NCI-H526 (cell line): ENCODE measurements at places on chromosomes 6 and 20.

- no peak for DNase-seq
Observed at GRCh38 chr20:48626226-48626937, 201.4 kb downstream of the PREX1 start.

DNA sequence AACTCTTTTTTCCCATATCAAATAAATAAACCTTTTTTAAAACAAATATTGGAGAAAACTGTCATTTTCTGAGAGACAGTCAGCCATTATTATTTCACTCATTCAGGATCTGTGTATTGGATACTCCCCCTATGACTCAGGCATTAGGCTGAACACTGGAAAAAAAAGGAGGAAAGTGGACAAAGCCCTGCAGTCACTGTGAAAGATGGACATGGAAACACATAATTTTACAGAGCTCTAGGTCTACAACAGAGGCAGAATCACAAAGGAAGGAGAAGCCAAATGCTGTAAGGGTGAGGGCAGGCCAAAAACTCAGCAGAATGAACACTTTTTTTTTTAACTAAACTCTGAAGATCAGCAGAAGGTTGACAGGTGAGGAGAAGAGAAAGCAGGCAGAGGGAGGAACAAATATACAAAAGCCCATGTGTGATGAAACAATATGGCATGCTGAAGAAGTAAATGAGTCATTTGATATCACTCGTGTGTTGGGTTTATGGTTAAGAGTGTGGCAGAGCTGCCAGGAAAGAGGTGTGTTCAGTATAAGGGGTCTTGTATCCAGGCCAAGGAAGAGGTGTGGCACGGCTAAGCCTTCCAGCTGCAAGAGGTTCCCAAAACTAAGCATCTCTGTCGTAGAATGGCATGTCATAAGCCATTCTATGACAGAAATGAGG lies 39.1 kb downstream of the EPB41L2 start:
- DNase-seq, result no peak

DNA sequence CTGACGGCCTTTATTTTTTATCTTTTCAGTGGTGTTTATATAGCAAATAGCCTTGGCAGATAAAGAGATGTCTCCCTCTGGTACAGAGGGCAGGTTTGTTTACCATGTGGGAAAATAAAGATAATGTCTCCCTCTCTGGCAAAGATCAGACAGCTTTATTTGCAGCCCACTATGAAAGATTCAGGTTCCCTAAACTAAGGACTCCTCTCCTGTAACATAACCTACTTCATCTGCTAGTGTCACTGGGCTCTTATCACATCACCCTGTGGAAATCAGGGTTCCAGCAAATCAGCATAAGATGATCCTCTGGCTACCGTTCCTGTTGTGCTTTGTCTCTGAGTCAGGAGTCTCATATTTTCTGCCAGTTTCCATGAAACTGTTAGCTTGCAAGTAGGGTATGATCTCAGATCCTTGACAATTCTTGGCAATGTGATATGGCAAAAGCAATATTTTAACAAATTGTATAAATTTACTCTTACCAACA lies 3.1 kb downstream of the FBXL4 start:
- no peak for DNase-seq

GRCh38 chr6:64996301-64996700 lies 710.7 kb downstream of the EYS start:
- no peak for DNase-seq

GRCh38 chr6:126672649-126673048 lies 332.7 kb downstream of the CENPW start:
- no peak for DNase-seq

DNA sequence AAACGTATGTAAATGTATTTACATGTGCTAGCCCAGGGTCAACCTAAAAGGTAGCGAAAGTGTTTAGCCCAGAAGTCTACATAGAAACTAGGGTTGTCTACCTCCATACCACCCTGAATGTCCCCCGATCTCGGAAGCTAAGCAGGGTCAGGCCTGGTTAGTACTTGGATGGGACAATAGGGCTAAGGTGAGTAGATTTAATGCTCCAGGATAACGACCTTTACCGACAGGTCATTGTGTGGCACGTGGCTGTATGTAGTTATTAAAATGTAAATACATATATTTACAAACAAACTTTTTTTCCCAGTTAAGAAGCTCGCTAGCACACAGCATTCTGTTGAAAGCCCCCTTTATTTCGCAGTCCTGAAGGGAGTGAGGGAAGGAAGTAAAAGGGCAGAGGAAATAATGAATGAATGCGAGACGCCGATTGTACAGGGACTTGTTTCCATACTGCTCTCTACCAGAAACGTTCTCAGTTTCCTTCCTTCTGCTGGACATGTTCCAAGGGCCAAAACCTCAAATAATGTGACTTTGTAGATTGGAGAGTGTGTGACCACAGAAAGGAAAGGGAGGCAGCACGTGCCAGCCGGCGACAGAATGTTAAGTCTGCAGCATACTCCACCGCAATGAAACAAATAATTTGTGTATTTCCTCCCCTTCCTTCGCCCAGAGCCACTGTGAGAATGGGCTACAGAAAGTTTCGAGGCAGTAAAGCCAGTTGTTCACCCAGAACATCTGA lies 612 bp downstream of the ADAT2 start:
- DNase-seq, result peak; percentile 25

DNA sequence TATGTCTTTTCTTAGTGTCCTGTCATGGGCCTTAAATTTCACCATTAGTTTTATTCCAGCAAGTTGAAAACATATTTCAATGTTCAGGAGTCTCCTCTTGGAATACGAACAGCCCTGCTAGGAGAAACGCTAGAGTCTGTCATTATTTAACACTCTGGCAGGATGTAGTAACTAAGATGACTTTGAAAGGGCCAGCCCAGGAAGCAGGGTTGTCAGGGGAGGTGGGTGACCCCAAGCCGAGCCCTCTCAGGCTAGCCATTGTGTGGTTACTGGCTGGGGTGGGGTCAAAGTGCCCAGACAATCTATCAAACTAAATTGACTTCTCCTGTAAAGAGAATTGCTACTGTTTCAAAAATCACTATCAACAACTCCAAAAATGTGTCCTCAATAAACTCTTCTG lies 67.8 kb downstream of the LY86 start:
- DNase-seq, result no peak

GRCh38 chr20:47648943-47649342 lies 136.3 kb downstream of the SULF2 start:
- DNase-seq, result peak; percentile 31

GRCh38 chr20:48620154-48620506 lies 207.7 kb downstream of the PREX1 start:
- no peak for DNase-seq

DNA sequence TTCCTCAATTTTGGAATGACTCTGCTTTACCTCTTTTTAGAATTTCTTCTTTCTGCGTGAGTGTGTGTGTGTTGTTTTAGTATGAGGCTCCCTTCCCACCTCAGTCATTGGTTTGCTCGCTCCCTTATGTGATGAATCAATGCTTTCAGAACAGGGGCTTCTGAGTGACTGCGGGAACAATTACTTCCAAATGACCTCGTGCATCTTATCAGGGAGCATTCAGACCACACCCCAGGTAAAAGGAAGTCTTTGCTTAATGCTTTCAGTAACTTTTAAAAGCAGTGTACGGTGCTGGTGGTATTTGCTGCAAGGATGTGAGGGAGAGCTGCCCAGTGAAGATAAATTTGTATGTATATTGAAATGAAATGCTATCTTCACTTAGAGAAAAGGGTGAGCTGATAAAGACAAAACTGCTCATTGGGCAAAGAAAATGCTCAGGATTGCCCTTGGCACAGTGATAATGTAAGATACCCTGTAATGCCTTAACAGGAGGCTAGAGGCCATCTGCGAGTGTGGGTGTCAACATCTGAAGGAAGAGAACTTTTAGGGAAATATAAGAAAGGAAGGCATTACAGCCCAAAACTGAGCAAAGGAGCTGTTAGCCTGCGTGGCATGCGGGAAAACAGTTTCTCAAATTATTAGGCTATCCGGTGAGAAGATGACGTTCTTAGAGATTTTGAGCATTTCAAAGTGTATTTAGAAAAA lies at the start of gene MLIP:
Gene MLIP (plus strand): TSS at position 103 of the 705 bp plus-strand sequence. CDS start 37 bp downstream, at position 140.
- no peak for DNase-seq
